GM06990 (cell line): ENCODE measurements at places on chromosomes 5 and 9.

GRCh38 chr9:3835393-3835792 lies 309.6 kb upstream of the RFX3 start:
- no peak for DNase-seq

DNA sequence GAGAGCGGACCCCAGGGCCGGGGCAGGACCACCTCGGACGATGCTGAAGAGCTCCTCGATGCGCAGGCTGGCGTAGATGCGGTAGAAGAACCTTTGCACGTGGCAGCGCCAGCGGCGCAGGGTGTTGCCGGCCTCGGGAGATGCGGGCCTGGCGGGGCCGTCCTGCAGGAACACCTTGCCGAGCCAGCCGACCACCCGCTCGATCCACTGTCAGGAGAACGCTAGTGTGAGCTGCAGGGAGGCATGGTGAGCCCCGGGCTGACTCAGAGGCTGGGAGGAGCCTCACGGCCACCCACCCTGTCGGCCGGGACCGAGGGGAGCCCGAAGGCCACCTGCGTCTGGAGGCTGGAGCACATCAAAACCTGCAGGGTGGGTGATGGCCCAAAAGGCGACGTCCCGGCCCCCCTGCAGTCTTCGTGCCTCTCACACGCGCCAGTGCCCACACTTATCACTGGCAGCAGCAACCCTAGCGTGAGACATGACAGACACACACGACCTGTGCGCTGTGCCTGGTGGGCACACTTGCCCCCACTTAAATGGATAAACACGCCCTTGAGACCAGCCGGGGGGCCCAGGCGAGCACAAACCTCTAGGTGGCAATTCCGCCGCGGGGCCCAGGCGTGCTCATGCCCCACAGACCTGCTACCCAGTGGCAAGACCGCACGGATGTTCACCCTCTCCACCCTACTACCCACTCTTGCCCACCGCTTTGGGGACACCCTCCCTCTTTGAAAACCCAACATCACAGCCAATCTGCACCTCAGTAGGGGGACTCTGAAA lies 3.3 kb downstream of the ANAPC2 start:
- DNase-seq = no peak

- DNase-seq = no peak
These were observed 56.7 kb upstream of the CPLX2 start for GRCh38 chr5:175814691-175815090.

- no peak for DNase-seq
These were observed 49.5 kb upstream of the MCCC2 start for GRCh38 chr5:71537687-71538086.

GRCh38 chr5:157388111-157388710 lies 71.8 kb upstream of the NIPAL4 start:
- no peak for DNase-seq

GRCh38 chr5:72555871-72556270 lies 48.7 kb upstream of the ZNF366 start:
- no peak for DNase-seq

DNA sequence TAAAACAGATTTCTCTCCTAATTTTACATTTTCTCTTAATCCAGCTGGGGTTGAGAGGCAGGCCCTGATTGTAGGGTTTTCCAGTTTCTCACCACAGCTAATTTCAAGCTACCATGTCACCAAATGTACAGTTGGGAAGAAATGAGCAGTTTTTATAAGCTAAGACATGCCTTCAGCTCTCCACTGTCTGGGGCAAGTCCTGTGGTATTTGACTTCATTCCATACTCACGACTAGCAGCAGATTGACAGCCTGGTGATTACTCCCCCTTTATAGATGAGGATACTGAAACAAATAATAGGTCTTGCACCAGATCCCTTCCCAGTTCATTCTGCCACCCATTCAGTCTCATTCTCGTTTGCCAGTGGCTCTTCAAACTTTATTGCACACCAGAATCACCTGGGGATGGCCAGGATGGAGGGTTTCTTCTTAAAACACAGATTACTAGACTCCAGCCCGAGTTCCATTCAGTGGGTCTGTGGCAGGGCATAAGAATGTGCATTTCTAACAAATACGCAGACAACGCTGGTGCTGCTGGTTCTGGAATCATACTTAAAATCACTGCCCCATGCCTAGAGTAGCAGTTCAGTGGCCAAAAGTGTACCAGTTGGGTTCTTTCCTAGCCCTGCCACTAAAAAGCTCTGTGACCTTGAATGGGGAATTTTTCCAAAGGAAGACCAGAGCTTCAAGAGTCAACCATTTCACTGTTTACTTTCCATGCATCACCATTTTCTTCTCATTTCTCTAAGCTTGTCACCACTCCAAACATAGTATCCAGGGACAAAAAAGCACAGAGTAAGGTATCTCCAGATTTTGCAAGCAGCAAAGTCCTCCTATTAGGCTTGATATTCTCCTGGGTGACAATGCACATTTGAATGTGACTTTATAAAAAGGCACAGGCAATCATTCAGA lies 64.3 kb downstream of the CSNK1A1 start:
- DNase-seq = no peak

- no peak for DNase-seq
These were observed 18.3 kb upstream of the CAMSAP1 start for GRCh38 chr9:135925496-135926133.

- no peak for DNase-seq
These were observed 359.0 kb downstream of the SLIT3 start for GRCh38 chr5:168941901-168942300.
